ENCODE measurements at places on chromosomes 3 and 15. TPM values are rescaled to one million over a fixed set of nuclear protein-coding genes. Genes with fewer than 3 reads are reported as not detected.

NOP10 gene
- total RNA-seq, result 546 TPM

WNT7A gene
- total RNA-seq, result 0.23 TPM

CCR3 gene
- not detected for total RNA-seq

SLCO2A1 gene
- 0.06 TPM for total RNA-seq

PPP1R14D gene
- 0.28 TPM for total RNA-seq

DVL3 gene
- 24.6 TPM for total RNA-seq

CA12 gene
- 148 TPM for total RNA-seq

OXTR gene
- total RNA-seq, result 11.7 TPM

TMEM212 gene
- not detected for total RNA-seq

ARGFX gene
- total RNA-seq, result not detected

MST1R gene
- total RNA-seq, result 8.6 TPM

DALRD3 gene
- 22.8 TPM for total RNA-seq

PPARG gene
- 40.6 TPM for total RNA-seq

HYAL1 gene
- total RNA-seq, result 0.31 TPM

LMOD3 gene
- total RNA-seq, result not detected

ACKR2 gene
- total RNA-seq, result not detected

SCAANT1 gene
- not detected for total RNA-seq

SYNPR gene
- not detected for total RNA-seq
